ENCODE measurements at places on chromosomes 16 and 17.

- no peak for DNase-seq
Measured at GRCh38 chr16:81575307-81575706, 130.7 kb downstream of the CMIP start.

GRCh38 chr17:59825533-59826322 lies 67.0 kb downstream of the TUBD1 start:
- DNase-seq: no peak

DNA sequence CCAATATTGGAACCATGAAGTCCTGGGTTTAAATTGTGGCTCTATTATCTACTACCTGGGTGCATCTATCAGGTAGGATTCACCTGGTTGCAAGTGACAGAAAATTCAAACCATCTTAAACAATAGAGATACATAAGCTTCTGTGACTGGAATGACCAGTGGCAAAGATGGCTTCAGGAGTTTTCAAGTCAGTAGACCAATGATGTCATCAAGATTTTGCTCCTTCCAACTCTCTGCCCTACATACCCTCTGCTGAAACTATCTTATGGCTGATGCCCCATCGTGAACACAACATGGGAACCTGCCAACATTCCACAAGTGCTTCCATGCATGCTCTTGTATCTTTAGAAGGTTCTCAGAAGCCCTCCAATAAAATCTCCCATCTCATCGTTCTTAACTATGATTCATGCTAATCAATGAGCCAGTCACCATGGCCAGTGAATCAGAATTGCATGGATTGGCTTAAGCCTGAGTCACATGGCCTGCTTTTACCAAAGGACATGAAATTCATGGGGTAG lies 180.9 kb downstream of the GRIN2A start:
- no peak for DNase-seq

DNA sequence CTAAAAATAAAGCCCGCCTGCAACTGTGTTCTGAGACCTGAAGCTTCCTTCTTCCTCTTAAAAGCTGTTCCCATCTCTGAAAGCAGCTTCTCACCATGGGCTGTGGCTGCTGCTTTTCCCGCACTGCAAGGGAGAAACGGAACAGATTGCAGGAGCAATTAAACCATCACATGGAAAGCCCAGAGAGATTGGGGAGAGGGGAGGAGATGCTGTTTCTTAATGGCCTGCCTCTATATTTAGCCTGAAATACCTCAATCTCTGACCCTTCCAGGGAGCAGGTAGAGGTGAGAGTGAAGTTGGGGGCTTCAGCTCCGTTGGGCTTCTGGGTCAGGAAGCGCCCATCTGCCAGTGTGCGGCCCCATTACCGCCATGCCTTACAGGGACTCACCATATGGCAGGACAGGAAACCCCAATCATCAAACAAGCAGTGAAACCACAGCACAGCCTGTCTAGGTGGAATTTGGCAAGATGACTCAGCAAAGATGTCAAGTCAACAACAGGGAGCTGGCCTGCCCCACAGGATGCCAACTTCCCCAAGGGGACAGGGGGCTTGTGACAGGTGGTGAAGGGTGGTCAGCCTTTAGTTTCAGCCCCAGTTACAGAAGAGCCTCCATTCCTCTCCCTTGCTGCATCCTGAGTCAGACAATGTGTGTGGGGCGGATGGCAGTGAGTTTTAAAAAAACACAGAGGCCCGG lies 286.6 kb upstream of the CCL2 start:
- no peak for DNase-seq

GRCh38 chr17:81483085-81483861 lies 29.3 kb downstream of the ACTG1 start:
- DNase-seq: no peak

GRCh38 chr17:16925461-16926060 lies 46.4 kb downstream of the TNFRSF13B start:
- no peak for DNase-seq

GRCh38 chr17:35727635-35728034 lies 3.8 kb upstream of the RASL10B start:
- no peak for DNase-seq

DNA sequence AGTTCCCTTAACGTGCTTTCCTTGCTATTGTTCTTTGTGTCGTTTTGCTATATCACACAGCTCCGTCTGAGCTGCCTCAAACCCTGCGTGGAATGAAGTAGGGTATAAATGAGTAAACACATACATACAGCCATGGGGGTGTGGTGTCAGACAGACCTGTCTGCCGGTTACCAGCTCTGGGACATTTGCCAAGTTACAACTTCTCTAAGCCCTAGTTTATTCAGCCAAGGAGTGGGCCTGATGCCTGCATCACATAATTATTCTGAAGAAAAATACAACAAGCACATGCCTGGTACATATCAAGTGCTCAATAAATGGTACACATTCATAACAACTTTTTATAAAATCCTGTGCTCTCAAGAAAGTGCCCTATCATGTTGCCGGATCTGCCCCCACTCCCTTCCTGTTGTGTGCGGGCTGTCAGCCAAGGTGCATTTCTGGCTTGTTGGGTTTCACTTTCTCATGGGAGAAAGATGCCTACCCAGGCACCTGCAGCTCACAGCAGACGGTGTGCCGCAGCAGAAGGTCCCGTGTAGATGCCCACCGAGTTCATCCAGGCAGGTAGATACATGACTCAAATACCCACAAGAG lies 30.5 kb downstream of the SMPD3 start:
- peak; percentile 67 for DNase-seq

DNA sequence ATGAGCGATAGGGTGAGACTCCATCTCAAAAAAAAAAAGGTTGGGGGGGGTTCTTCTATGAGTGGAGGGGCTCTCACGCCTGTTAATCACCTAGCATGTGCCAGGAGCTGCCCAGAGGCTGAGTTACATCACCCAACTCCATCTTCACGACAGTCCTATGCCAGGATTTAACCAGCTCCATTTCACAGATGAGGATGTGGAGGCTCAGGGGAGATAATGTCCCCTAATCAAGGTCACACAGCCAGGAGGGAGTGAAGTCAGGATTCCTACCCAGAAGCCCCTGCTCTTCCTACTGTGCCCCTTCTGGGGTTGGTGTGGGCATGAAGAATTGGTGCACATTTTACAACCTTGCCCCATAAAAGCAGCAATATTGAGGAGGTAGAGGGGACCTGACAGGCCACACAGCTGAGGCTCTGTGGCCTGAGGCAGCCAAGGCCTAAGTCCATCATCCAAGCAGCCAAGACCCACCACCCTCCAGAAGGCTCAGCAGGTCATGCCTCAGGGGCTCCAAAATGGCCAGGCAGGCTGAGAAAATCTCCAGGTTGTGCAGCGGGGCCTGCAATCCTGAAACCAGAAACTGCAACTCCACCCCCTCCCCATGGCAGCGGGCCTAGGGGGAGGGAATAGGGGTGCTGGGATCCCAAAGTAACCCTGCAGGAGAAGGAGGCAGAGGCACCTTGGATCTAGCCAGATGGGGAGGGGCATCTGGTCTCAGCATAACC lies 6.9 kb downstream of the PPY start:
- no peak for DNase-seq

Data from stimulated activated CD4-positive, alpha-beta T cell treated with anti-CD3 and anti-CD28 coated beads, Interleukin-2, amount 100 ng/mL, for 4 hours (primary cell).